ENCODE measurements at places on chromosomes 13 and 19.

DNA sequence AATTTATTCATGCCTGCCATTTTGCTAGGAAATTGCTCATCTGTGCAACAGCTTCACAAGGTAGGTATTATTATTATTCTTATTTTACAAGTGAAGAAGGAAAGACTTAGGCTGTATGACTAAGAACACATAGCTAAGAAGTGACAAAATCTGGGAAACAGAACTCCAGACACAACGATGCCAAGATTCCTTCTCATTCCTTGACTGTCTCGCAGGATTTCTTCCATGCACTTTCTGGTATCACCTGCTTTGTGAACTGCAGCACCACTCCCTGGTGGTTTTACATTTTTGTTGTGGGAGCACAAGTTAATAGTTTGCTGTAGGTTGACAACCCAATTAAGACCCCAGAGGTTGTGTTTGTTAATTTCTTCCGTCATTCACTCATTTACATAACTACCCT lies 188.5 kb downstream of the LACC1 start:
- peak; percentile 71 for DNase-seq

DNA sequence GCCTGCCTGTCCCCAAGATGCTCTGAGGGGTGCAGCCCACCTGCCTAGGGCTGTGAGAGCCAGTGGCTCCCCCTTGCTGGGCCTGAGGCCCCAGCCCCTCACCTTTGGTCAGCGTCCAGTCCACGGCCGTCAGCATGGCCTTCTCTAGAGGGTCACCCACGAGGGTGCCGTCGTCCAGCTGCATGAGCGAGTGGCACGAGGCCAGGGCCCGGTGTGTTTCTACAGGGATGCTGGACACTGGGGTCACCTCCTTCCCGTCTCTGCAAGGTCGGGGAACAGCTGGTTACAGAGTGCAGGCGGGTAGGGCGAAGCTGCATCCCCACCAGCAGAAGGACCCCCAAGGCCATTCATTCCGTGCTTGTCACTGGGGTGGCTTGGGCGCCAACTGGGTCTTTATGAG lies 9.0 kb downstream of the ATP13A1 start:
- DNase-seq, result no peak

DNA sequence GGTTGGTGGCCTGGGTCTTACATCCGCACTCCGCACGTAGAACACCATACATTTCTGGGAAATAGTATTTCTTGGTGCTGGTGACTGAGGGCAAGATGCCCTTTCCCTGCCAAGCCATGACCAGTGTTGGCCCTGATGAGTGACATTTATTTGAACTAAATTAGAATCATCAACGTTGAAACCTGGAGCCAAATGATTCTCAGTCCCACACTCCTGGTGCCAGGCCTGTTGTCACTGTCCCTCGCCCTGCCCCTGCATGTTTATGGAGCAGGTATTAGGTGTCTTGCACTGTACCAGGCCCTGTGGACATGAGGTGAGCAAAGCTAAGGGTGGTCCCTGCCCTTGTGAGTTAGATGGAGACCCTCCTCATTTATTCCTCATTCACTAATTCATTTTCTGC lies 5.8 kb downstream of the CHST8 start:
- no peak for DNase-seq

- DNase-seq, result no peak
Observed at GRCh38 chr13:95204231-95204765, 97.0 kb downstream of the ABCC4 start.

DNA sequence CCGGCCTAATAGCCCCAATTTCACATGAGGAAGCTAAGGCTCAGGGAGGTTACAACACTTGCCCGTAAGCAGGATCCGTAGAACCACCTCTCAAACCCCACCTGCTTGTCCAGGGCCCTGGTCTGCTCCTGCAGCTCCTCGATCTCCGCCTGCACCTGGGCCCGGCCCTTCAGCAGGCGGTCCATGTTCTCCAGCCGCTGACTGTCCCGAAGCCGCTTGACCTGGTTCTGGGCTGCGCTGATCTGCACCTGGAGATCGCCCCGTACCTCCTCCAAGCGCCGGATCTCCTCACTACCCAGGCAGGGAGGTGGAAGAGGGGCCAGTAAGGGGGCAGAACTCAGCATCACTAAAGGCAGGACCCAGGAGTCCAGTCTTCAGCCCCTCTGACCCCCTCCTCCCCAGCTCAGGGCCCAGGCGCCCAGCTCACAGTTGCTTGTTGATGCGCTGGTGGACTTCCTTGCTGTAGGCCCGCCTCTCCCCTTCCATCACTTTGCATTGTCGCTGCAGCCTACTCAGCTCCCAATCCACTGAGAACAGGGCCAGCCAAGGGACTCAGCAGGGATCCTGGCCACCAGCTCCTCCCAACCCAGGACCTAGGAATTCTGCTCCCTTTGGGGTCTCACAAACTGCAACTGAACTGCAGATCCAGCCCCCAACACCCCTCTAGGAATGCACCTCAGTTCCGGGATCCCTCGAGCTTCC lies 6.9 kb upstream of the EMP3 start:
- DNase-seq, result no peak

DNA sequence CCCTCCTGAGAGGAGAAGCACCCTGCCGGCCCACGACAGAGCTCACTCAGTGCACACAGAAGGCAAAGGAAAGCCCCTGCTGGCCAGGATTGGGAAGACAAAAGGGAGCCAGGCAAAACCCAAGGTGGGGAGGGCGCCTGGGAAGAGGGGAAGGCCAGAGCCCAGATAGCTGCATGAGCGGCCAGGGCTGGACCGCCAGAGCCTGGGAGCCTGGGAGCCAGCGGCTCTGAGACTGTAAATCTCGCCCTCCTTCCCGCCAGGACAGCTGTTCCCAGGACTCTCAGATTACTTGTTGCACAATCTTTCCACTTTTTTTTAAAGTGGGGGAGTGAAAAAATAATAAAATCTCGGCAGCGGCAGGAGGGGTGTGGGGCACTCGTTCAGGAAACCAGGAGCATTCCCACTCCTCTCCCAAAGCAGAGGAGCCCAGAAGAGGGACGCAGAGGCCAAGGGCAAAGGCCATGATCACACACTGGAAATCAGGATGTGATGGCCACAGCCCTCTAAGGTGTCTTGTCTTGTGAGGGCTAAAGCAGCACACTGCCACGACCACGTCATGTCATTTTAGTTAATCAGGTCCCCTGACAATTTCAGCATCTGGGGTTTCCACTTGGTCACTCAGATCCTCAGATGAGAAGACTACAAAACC lies 19.6 kb upstream of the EPHX3 start:
- DNase-seq, result peak; percentile 96

DNA sequence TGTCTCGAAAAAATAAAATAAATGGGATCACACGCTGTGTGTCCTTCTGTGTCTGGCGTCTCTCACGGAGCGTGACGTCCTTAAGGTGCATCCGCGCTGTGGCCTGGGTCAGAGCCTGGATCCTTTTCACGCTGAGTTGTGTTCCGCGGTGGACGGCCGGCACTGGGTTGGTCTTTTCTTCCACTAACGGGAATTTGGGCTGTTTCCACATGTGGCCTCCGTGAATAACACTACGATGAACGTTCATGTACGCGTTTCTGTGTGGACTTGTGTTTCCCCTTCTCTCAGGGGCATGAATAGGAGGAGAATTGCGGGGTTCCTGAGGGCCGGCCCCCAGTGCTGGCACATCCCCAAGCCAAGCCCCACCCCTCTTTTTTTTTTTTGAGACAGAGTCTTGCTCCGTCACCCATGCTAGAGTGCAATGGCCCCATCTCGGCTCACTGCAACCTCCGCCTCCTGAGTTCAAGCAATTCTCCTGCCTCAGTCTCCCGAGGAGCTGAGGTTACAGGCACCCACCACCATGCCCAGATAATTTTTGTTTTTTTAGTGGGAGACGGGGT lies 6.2 kb upstream of the PTBP1 start:
- DNase-seq, result no peak

GRCh38 chr13:51167393-51168191 lies 54.6 kb upstream of the FAM124A start:
- no peak for DNase-seq

DNA sequence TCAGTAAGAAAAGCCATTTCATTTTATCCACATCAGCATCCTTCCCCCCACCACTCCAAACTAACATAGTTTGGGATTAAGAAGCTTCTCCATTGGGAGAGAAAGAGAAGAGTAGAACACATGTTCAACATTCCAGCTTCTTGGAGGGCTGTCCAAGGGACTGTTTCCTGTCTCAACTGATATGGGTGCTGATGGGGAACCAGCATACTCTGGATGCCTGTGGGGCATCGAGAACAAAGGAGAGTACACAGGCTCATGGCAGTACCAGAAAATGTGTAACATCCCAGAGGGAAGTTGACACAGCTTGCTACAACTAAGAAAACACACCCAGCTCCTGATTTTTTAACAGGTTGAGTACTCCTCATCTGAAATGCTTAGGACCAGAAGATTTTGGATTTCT lies 24.7 kb downstream of the SUCLA2 start:
- DNase-seq, result peak; percentile 2

DNA sequence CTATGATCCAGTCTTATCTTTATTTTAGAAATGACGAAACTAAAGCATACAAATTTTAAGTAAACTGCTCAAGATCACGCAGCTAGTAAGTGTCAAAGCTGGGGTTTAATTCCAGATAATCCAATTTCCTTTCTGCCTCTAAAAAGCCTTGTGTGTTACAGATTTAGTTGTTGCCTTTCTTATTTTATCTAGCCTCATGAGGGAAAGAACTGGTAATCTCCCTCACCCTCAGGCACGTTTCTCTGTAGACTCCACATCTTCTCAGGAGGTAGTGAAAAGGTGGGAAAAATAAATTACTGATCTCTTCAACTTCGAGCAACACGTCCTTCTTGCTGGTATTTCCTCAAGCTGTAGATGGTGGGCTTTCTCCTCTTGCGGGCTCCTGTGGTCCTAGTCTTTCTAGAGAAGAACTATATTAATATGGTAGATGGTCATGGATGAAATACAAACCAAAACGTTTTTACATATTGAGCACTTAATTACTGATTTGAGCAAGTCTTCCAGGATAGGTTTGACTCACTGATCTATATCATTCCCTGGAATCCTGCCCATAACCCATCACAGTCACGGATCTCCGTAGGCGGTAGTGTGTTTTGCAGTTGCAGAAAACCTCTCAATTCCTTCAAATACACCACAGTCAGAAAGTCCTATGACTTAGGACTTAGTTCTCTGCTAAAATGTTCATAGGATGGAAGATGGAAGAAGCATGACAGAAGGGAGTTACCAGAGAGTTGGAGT lies 519.5 kb downstream of the DCT start:
- DNase-seq, result no peak

DNA sequence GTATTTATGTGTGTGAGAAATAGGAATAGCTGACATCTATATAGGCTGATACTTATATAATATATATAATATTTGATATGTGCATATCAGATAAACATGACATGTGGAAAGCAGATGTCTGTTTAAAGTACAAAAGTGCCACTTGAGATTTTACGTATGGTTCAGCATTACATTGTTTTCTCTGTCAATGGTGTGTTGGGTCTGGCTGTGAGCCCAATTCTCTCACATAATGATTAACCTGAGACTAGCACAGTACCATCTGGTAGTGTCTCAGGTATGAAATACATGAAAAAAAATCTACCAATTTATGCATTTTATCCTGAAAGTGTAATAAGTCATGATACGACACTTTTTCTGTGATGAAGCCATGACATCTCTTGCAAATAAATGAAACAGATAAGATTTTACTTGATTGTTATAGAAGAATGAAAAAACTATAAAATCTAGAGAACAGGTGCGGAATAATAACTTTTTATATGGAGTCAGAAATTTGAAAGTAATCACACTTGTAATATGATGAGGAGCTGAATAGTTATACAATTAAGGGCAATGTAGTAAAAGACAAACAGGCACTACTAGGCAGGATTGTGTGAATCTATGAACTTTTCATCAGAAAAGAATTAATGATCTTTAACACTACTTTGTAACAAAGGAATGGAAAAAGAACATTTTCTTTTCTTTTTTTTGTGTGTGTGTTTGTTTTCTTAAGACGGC lies 1405.0 kb downstream of the OLFM4 start:
- DNase-seq, result no peak

DNA sequence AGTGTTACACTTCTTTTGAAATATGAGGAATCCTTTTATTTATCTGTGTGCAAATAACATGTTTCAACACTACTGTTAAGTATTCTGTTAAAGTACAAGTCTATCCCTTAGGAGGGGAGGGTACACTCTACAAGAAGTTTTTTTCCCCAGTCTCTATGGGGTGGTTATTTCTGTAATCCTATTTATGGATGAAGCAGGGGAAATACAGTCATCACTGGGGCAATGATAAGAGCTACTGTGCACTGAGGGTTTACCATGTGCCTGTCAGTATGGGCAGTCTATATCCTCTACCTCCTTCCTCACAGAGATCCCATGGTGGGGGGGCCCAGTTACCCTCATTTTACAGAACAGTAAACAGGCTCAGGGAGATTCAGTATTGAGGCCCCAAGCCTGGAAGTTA lies 16.6 kb upstream of the TRIM13 start:
- no peak for DNase-seq

GRCh38 chr19:49749771-49750170 lies 13.3 kb downstream of the TSKS start:
- peak; percentile 48 for DNase-seq

DNA sequence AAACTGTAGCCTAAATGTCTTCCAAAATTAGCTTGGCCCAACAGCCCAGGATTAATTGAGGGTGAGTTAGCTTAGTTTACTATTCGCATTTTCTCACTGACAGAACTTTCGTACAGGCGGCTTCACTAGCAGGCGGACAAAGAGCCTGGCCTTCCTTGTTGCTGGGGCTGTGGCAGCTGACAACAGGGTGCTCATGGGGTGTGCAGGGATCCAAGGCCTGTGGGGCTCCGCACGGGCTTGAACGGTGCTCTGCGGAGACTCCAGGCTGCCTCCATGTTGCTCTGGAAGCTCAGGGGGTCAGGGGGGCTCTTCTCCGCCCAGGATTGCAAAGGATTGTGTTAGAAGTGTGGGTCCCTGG lies 36.3 kb upstream of the DPRX start:
- DNase-seq, result no peak

DNA sequence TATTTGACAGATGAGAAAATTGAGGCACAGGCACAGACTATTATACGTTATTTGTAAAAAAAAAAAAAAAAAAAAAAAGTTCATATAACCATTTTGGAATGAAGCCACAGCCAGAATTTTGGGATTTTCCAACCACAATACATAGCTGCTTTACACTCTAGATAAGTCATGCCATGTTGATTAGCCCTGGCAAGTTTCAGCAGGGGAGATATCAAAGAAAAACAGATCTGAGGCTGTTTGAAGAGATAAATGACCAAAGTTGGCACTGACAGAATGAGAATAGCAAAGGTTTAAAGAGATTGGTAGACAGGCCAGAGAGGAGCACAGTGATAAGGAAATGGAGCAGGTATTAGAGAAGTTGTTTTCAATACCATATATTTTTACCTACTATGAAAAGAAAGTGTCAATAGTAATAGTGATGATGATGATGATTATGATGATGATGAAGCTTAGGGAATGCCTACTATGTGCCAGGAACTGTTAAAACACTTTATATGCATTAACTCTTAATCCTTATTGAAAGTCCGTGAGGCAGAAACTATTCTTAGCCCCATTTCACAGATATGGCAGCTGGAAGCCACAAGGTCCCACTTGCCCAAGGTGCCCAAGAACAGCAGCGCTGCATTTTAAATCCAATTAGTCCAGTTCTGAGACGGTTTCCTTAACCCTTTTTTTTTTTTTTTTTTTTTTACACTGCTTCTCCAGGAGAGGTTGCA lies 105.5 kb downstream of the MBNL2 start:
- DNase-seq, result no peak

GRCh38 chr19:17703824-17704463 lies 15.3 kb upstream of the MAP1S start:
- no peak for DNase-seq

GRCh38 chr13:42305503-42305902 lies 33.6 kb downstream of the AKAP11 start:
- DNase-seq, result no peak
